ENCODE measurements at places on chromosomes 11 and 22.

DNA sequence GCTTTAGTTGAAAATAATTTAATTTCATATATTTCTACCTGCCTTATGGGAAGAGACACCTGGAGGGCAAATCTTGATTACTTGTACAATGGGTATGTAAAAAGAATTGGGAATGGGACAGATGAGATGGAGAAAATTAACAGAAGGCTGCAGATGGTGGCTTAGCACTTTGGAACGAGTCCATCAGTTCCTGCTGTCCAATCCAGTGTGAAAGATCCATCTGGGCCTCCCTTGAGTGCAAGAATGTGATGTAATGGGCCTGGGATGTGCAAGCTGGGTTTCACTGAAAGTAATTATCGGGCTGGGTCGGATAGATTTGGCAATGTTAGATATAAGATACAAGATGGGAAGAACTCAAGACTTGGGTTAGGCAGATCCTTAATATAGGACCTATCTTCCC is 42.0 kb downstream of the CECR2 start:
- DNase-seq = no peak

GRCh38 chr11:79382301-79383050 is 58.4 kb downstream of the TENM4 start:
- no peak for DNase-seq

DNA sequence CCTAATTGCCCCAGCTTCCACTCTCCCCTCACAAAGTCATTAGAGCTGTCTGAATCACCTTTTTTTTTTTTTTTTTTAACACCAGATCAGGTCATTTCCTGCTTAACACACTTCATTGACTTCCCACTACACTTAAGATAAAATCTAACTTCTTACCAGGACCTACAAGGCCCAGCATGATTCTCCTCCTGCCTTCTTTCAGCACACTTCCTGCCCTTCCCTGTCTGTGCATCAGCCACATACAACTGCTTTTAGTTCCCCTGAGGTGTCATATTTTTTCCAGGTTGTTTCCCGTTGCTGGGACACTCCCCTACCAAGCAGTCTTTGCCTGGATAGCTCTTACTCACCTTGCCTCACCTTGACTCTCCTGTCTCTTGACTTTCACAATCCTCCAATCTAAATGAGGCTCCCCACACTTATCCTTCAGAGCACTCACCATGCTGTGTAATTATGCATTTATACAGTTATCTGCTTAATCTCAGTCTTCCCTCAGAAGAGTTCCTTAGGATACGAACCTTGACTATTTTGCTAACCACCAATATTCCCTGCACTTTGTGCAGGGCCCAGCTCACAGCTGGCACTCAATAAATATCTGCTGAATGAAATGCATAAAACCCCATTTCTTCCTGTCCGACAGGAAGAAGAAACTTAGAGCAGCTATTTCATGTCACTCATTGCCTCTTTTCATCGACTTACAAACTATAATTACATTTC is 96.6 kb upstream of the AKIP1 start:
- DNase-seq = no peak

DNA sequence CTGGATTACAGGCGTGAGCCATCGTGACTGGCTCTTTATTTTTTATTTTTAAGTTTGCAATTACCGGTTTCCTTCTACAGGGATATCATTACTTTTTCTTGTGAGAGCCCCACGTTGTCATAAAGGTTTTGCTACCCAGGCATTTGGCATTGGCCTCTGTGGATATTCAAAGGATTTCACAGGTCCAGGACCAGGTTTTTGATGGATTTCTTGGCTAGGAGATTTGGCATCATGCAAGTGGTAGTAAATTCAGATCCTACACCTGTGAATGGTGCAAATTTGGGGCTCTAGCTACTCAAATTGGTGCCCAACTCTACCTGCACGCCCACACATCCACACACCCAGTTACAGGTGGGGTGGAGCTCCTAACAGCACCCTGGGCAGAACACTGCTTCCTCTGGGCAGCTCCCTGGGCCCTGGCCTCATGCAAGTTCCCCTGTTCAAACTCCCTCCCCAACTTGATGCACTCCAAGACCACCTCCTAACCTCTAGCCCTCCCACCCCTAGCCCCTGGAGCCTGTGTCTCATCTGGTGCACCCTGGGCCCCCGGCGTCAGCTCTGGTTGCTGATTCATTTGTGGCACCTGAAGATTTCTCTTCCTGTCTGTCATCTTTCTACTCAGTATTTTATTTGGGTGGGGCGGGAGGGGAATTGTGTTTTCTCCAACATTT is 9.3 kb upstream of the MRGPRD start:
- DNase-seq = no peak
